ENCODE measurements at places on chromosomes 4 and X.

GRCh38 chrX:17605676-17606075 is 131.6 kb upstream of the SCML1 start:
- DNase-seq: no peak

DNA sequence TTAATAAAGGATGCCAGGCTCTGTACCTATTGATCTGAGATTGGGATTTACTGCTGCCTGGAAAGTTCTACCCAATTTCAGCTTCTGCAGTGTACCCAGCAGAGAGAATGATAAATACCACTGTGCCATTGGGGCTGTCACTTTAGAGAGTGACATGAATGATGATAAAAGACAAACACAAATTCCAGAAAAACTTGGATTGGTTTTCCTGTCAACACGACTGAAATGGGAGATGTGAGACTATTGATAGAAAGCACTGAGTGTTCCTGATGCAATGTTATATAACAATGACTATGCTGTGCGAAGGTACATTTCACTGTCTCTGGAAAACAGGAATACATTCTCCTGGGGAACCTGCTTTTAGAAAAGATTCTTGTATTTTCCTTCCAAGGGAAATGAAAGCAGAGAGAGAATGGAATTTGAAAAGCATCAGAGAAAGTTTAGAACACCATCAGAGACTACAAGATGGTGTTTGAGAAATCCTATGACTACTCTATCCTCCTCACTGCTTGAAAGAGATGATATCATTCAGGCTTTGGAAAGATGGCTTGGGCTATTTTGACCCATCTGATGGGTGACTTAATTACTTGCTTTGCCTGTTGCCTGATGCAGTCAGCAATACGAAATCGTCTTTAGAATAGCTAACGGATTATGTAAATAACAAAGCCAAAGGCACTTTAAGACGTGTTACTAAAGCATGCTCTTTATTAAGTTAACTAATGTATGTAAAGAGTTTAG is 49.7 kb downstream of the MID1IP1 start:
- no peak for DNase-seq

DNA sequence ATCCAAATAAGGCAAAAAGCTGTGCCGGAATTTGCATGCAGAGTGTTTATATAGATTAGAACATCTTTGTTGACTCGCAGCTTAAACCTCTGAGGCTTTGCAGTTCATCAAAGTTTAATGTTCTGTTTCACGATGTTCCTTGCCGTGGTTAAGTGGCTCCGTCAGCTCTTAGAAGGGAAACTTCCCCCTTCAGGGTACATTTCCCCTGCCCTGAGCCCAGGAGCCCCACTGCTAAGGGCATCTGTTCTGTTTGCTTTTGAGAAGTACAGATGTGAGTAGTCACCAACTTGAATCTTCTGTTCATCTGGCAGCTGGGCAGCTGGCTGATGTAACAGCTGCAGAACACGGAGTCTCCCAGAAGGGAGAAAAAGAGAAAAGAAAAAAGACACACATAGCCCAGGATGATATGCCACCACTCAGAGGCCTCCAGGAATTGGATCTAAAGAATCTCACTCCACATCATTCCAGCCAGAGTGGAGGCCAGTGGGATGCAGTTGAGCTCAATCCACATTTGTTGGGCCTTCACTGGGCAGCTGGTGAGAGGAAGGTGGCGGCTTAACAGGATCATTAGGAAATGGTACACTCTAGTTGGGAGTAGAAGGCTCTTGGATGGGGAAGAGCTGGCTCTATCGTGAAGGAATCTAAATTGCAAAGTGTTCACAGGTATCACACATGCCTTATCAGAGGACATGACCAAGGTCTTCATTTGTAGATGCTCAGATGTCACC is 178.7 kb upstream of the RBPJ start:
- no peak for DNase-seq

DNA sequence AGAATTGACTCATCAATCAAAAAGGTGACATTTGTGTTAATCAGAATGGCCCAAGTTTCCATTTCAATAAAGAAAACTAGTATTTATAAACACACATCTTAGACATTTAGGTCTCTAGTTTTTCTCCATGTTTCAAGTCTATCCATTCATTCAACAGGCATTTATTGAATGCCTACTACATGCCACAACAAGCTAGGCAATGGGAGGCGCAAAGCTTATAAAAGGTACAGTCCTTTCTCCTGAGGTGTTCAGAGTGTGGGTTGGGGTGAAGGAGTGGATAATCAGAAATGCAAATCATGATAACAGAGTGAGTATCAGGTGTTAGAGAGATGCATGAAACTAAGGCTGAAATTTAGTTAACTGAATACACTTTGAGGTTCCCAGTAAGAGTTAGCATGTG is 78.0 kb downstream of the HCCS start:
- DNase-seq: no peak

DNA sequence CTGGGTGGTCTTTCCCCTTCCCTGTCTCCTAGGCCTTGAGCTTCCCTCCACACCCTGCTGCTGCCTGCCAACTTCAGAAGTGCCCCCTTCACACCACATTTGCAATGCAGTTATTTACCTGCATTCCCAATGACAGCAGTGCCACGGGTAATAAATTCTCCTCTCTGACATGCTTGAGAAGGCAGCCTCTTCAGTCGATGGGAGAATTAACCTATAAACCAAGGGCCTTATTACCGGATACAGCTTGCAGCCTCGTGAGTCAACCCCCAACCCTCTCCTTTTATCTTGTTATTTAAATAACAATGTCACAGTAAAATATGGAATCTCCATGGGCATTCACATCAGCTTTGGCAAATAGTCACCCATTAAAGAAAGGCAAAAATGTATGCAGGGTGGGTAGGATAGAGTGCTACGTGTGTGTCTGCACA is 34.7 kb upstream of the LGI2 start:
- no peak for DNase-seq

GRCh38 chrX:104432321-104432720 is 133.7 kb upstream of the IL1RAPL2 start:
- no peak for DNase-seq

GRCh38 chr4:174279433-174280155 is 3.9 kb downstream of the FBXO8 start:
- DNase-seq: no peak

GRCh38 chrX:77396781-77397180 is 50.4 kb upstream of the FGF16 start:
- no peak for DNase-seq

DNA sequence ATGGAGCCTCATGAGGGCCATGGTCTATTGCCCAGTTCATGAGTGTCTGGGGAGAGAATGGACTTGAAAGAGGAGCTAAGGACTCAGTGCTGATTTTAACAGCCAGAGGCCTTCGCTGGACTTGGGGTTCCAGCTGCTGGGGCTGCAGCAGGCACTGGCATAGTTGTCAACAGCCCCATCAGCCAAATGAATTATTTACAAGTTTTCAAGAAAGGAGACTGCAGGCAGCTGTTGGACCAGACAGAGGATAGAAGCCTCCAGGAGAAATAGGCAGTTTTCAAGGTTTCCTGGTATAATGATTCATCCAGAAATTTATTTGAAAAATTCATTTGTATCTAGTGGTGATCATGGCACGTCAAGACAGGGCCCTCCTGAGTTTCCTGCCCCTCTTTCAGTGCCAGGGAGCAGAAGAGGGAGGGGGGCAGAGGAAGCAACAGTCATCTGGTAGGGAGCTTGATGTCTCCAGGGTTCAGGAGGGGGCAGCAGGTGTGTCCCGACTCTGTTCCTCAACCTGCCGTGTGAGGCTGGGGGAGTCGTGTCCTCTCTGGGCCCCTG is 63.1 kb upstream of the GPR78 start:
- DNase-seq: no peak

DNA sequence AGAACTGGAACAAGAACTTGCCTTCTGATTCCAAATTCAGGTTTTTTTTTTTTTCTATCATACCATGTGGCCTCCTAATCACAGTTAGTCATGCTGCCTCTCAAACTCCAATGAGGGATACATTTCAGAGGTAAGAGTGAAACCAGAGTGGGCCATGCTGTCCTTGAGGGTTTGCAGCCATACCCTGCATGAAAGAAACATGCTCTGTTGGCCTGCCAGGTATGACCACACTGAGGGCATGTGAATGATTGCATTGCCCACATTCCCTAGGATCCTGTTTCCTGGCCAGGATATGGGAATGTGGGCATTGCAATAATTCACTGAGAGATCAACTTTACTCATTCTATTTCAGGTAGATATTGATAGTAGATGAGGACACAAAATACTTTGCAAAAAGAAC is 56.4 kb upstream of the DDIT4L start:
- no peak for DNase-seq

GRCh38 chr4:102815981-102816380 is 11.4 kb downstream of the UBE2D3 start:
- DNase-seq: no peak

- DNase-seq: no peak
Measured at GRCh38 chrX:45850775-45851433, 650.2 kb upstream of the DIPK2B start.

DNA sequence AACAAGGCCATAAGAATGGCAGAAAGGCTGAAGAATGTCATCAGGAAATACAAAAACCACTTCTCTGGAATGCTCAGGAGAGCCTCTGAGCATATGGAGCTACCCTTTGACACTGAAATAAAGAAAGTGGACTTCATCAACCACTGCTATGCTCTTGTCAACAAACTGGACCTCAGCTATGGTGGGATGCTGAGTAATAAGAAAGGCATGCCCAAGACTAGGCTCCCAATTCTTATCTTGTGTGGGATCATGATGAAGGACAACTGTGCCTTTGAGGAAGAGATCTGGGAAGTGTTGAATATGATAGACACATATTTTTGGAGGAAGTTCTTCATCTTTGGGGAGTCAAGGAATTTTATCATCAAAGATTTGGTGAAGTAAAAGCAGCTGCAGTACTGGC is 86.9 kb upstream of the MAGEB16 start:
- no peak for DNase-seq

- no peak for DNase-seq
Measured at GRCh38 chr4:1291996-1292702, 2.5 kb downstream of the MAEA start.

DNA sequence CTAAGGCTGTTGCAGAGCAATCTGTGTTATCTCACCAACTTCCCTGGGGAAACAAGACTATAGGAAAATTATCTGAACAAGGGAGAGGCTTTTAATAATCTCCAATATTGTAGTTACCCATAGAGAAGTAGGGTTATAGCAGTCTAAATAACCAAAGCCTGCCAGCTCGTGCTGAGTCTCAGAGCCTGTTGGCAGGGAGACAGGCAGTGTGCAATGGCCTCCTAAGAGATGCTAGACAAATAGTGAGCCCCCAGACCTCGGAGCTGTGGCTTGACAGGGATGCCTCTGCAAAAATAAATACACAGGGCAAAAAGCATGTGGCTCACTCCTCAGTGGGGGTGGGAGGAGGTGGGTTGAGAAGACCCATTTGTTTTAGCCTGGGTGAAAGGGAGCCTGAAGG is 76.7 kb downstream of the DGKK start:
- no peak for DNase-seq

DNA sequence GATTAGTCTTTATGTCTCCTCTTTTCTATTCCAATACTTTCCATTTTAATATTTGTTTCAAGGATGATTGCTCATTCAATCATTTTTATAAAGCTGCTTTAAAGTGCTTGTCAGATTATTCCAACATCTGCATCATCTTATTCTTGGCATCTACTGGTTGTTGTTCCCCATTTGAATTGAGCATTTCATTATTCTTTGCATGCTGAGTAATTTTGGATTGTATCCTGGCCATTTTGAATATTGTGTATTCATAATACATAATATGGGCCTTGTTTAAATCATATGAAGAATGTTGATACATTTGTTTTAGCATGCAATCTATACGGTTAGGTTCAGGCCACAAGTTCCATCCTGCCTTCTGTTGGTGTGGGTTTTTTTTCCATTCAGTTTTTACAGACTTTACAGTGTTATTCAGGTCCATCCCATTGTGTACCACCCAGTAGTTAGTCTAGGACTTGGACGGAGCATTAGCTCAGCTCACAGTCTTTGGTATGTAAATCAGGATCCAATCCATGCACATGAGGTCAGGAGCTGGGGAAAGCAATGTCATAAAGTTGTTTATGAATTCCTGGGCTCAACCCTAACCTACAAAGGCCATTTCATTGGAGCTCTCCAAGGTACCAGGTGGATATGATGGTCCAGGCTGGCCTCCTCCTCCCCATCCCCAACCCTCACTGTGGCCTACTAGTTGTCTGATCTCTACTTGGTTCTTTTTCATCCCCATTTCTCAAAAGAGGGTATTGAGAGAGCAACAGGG is 20.3 kb downstream of the RGN start:
- no peak for DNase-seq

DNA sequence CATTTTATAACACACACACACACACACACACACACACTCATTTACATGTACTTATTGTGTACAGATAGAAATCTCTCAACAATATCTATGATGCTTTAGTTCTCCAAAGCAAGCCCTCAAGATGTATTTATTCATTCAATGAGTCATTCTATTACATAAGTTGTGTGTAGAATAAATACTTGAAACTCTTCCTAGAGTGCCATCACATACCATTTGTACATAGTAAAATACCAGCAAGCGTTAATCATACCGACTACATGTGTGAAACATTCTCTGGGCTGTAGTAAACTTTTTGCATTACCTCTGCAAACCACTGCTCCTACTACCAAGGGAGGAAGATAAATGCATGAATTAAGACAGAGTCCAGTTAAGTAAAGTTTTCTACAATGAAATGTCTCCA is 70.9 kb downstream of the EPHA5 start:
- DNase-seq: no peak

- DNase-seq: no peak
Measured at GRCh38 chr4:128782875-128783614, 26.5 kb upstream of the JADE1 start.

DNA sequence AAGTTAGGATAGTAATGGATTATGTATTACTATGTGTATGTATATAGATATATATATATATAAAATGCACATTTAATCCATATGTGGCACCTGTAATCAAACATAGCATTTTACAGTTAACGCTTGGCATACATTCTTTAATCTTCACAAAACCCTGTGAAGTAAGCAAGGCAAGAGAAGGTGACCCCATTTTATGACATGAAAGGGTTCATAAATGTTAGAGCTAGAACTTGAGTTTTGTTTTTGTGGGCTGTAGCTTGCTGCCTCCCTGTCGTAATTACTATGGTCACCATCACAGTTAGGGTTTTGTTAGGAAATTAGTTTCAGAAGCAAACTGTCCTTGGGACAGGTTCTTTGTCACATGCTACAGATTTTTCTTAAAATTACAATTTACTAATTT is 13.8 kb upstream of the CYP2U1 start:
- no peak for DNase-seq

DNA sequence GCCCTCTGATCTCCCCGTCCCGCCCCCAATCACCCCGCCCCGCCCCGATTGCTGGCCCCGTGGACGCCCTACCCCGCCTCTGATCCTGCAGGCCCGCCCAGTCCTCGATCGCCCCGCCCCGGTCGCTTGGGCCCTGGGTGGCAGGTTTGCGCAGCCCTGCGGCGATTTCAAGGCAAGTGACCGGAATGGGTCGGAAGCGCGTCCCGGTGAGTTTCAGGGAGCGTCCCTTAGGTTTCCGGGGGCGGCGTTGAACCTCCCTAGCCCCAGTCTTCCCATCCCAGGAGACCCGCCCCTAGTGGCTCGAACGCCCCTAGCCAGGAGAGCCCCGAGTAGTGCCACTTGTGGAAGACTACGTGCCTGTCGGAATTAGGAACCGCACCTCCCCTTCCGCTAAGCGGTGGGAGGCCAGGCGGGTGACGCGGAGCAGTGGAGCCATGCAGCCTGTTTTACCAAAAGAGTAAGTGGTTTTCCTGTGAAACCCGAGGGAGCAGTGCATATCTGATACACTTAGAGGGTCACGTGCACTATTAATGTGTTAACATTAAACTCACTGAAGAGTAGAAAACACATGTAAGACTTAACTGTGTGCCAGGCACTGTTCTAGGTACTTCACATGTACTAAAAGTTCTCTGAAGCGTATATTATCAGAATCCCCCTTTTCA is 354 bp upstream of the TEC start:
- DNase-seq: peak; percentile 70

GRCh38 chrX:140733766-140734342 is 24.3 kb downstream of the LINC00632 start:
- no peak for DNase-seq

All from stimulated activated CD8-positive, alpha-beta memory T cell treated with anti-CD3 and anti-CD28 coated beads, Interleukin-7, amount 100 ng/mL, for 1 hour (primary cell).